ENCODE measurements at places on chromosomes 16 and 17. TPM values are rescaled to one million over a fixed set of nuclear protein-coding genes. Genes with fewer than 3 reads are reported as not detected.

DNA sequence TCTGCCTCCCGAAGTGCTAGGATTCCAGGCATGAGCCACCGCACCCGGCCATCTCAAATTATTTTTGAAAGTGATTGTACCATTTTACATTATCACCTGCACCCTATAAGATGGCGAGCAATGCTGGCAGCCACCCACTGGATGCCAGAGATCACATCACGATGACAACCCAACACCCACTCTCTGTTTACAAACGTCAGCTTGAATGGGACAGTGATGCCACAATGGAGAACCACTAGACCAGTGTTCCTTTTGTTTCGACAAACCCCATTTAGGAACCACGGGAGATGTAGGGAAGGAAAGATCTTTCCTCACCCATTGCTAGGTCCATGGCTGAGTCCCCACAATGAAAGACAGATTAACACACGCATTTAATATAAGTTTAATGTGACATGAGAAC is 20.1 kb upstream of the HAPSTR1 start:
- DNase-seq, result no peak

DNA sequence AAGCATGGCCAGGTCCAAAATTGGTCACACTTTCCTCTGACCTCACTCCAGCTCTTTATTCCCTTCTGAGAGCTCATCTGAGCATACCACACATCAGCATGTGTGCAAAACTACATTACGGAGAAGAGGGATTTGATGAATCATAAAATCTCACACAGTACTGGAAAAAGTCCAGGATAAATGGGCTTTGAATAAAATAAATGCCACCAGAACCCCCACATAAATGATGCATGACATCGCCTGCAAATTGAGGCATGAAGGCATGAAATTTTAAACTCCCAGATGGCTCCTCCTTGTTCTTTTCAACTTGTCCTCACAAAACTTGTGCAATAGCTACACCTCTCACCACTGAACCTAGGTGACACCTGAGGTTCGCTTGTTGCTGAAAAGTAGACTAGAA is 439.5 kb downstream of the CA10 start:
- no peak for DNase-seq

DNA sequence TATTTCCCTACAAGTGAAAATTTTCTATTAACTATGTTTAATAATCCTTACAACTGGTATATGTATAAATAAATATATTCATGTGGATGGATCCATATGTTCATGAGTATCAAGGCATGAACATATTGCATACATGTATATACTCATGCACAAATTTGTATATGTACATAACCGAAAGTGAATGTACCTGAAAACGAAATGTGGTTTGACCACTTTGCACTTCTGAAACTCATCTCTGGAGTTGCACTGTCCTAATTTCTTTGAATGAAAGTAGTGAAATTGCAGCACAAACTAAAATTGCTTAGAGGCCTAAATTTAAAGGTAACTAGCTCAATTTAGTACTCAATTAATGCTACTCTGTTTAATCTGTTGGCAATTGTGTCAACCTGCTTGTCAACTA is 27.4 kb upstream of the GNAO1 start:
- DNase-seq, result no peak

Gene CSH1
- not detected for total RNA-seq

Gene KRT40
- total RNA-seq, result not detected

DNA sequence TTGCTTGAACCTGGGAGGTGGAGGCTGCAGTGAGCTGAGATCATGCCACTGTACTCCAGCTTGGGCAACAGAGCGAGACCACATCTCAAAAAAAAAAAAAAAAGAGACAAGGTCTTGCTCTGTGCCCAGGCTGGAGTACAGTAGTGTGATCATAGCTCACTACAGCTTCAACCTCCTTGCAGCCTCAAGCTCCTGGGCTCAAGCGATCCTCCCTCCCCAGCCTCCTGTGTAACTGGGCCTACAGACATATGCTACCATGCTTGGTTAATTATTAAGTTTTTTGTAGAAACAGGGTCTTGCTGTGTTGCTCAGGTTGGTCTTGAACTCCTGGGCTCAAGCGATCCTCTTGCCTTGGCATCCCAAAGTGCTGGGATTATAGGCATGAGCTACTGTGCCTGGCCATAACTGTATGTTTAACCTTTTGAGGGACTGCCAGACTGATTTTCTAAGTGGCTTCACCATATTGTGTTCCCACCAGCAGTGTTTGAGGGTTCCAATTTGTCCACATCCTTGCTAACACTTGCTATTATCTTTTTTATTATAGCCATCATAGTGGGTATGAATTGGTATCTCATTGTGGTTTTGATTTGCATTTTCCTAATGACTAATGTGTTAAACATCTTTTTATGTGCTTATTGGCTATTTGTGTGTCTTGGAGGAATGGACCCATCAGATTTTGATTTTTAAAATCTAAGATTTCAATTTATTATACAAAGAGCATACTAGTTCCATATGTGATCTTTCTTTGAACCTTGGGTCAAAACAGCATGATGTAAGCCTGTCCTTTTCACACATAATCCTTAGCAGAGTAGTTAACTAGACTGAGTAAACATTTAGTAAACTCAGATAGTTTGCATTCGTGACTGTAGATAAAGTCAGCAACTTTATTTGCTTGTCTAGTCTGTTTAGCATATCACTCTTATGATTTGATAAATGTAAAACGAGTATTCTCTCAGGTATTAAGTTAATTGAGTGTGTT is 38.1 kb upstream of the KPNB1 start:
- DNase-seq, result peak; percentile 44

Gene CCR7
- not detected for total RNA-seq

DNA sequence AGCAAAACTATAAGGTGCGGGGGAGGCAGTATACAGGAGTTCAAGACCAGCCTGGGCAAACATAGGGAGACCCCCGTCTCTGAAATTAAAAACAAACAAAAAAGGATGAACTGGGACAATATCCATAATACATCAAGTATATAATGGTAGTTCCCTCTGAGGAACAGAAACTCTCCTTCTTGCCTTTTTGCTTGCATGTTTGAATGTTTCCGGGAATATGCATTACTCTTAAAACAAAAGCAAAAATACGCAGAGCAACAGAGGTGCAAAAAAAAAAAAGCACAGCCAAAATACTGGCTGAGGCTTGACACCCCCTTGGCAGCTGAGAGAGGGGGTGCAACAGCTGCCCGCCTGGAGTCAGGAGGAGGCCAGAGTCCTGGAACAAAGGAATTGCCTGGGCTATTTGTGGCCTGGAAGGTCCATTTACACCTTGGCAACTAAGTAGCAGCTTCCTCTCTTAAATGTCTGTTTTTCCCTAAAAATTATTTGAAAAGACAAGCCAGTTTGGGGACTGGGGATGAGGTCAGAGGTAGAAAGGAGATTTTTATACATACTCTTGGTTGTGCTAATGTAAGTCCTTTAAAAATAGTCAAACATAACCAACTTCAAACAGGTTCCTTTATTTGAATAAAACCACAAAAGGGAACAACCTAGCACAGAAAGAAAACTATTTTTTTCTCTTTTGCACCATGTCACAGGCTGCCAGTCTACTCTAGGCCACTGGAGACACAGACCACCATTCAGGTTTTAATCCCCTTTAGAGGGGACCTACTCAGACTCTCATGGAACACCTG is 19.5 kb downstream of the USP7 start:
- DNase-seq, result peak; percentile 37

- DNase-seq, result peak; percentile 88
Measured at GRCh38 chr16:53726625-53727024, 22.7 kb downstream of the FTO start.

- DNase-seq, result no peak
Measured at GRCh38 chr17:7260651-7261378, 1.5 kb downstream of the CLDN7 start.

DNA sequence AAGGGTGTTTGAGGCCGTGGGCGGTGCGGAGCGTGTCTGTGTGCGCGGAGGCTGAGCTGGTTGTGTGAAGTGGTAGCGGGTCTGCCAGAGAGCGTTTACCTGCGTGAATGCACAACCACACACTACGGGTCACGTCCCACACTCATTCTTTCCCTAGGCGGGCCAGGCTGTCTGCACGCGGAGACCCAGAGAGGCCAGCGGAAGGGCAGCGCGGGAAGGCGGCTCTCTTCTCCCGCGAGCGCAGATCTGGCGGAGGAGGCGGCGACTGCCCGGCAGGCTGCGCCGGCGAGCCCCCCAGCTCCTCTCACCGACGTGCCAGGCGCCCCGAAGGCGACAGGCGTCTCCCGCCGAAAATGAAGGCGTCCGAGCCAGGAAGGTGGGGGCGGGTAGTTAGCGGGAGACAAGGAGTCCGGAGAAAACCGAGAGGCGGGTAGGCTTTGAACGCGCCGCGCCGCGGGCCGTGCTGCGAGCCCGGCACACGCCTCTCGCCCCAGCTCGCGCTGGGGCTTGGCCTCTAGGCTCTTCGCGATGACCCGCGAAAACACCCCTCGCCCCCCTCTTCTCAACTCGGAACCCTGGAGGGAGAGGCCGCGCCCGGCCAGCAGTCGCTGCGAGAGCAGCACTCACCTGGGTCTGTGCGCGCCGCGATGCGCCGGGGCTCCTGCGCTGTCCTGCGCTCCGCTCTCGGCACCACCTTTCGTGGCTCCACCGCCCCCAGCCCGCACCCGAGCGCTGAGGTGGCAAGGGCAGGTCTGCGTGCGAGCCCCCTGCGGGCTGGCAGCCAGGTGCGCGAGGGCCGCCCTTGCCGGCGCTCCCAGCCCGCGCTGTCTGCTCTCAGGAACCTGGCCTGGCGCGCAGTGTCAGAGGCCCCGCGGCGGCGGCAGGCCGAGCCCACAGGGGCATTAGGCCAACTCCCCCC is 2.0 kb upstream of the FOXF1 start:
- no peak for DNase-seq

DNA sequence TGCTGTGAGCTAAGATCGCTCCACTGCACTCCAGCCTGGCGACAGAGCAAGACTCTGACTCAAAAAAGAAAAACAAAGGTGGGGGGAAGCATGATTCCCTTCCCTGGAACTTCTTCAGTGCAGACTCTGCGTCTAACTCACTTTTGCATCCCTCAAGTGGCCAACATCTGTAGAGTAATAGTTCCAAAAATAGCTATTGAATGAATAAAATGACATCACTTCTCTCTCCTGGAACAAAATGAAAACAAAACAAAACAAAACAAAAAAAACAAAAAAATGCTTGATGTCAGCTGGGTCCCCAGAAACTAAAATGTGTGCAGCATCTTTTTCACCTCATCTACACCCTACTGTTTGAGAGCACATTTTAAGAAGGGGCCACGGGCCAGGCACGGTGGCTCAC is 197.7 kb upstream of the NOG start:
- peak; percentile 5 for DNase-seq

- peak; percentile 11 for DNase-seq
Measured at GRCh38 chr16:84905965-84906460, 86.2 kb downstream of the CRISPLD2 start.

DNA sequence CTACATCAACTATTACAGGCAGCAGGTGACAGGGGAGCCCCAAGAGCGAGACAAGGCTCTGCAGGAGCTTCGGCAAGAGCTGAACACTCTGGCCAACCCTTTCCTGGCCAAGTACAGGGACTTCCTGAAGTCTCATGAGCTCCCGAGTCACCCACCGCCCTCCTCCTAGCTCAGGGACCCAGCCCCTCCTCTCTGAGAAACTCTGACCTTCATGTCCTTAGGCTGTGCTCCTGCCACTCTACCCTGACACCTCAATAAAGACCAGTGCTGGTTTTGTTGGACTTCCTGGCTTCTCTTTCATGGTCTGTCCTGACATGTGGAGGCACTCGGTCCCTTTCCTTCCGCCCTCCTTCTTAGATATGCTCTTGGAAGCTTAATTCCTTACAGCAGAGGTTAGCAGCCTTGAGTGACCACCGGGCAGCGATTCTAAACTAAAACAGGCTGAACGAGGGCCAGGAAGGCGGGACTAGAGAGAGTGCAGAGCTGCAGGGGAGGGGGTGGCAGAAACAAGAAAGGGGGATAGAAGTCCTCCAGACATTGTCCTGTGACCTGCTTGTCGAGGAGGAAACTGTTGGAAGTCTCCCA is 915 bp downstream of the AHSP start:
- no peak for DNase-seq

Gene MT4
- total RNA-seq, result not detected

Measured in LHCN-M2 (cell line).